ENCODE measurements at places on chromosomes 13 and 19. TPM values are rescaled to one million over a fixed set of nuclear protein-coding genes. Genes with fewer than 3 reads are reported as not detected.

C19orf18 gene
- 0.25 TPM for total RNA-seq

CDC42EP5 gene
- 39.6 TPM for total RNA-seq

LILRB2 gene
- not detected for total RNA-seq

RXFP2 gene
- not detected for total RNA-seq

HSD17B14 gene
- total RNA-seq, result 3.9 TPM

Measured in GM23248 (cell line).